Activated T-helper 1 cell treated with anti-CD3 and anti-CD28 coated beads, Interleukin-12 subunit alpha, Interleukin-12 subunit beta, Interleukin-2, Interleukin-4 antibody, amounts not matched to agents 30 ng/mL and 10 ng/mL and 1 ng/mL, durations not matched to agents 14 hours and 24 hours and 36 hours (primary cell): ENCODE measurements at places on chromosomes 1 and 21.

DNA sequence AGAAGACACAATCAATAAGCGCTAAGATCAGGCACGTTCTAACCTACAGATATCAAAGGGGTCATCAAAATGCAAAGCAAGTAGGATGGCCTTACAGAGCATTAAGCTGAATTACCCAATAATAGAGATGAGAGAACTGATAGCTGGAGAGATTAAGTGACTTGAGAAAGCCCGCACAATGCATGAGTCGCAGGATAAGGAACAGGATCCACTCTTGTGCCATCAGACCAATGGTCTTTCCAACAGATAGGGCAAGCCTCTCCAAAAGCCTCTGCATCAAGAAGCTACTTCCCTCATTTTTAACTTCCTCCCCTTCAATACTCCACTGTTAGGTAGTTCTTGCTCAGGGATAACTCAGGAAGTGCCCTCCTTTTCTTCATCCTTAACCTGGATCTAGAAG, 2.6 kb downstream of the CHML start:
- DNase-seq, result no peak

DNA sequence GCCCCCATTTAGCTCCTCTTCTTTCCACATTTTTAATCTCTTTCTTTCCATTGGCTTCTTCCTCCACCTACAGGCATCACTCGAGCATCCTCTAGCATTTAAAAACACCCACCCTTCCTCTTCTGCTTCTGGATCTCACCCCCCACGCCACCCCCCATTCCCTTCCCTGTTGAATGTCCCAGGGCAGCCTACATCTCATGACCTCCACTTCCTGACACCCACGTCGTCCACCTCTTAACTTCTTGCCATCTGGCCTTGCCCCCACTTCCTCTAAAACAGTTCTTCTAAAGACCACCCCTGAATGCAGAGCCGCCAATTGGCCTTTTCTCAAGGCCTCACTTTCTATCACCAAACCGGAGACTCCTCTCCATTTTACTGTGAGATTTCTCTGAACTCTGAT, 6.1 kb upstream of the ETNK2 start:
- no peak for DNase-seq

DNA sequence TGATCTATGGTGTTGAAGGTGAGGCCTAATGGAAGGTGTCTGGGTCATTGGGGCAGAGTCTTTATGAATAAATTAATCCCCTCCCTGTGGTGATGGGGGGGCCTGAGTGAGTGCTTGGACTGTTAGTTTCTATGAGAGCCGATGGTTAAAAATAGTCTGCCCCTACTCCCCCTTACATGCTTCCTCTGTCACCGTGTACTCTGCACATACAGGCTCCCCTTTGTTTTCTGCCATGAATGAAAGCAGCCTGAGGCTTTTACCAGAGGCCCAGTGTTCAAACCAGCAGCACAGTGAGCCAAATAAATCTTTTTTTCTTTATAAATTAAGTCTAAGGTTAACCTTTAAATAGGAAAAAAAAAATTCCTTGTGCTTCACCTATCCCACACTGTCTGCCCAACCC, 657.0 kb downstream of the AMY1C start:
- DNase-seq, result no peak

DNA sequence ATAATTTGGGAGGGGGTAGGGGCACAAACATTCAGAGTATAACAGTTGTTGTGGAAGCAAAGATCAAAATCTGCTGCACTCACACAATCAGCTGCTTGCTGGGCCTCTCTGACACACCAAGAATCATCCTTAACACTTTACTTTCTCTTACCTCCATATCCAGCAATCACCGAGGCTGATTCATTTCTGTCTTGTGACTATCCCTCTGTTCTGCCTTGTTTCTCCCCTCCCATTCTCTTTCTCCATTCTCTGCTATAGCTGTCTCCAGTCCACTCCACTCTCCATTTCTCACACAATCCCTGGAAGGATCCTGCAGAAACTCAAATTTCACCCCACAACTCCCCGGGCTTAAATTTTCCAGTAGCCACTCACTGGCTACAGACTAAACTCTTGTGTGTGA, 91.8 kb upstream of the NGF start:
- DNase-seq, result no peak

DNA sequence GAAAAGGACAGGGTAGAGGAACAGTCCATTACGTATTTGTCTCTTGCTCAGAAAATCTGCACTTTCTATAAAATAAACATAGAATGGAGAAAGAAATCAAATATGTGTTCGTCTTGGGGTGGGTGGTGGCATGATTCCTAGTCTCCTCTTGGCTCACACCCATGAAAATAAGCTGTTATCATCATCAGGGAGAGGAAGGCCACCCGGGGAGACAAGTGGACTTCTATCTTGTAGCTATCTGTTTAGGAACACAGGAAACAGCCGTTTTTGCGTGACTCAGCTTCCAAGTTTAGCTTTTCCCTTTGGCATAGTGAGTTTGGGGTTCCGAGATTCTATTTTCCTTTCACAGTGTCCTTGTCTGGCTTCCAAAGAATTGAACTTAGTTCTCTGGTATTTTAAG, 622.3 kb downstream of the PTPRU start:
- no peak for DNase-seq
